ENCODE measurements at places on chromosomes 4 and X. TPM values are rescaled to one million over a fixed set of nuclear protein-coding genes. Genes with fewer than 3 reads are reported as not detected.

DNA sequence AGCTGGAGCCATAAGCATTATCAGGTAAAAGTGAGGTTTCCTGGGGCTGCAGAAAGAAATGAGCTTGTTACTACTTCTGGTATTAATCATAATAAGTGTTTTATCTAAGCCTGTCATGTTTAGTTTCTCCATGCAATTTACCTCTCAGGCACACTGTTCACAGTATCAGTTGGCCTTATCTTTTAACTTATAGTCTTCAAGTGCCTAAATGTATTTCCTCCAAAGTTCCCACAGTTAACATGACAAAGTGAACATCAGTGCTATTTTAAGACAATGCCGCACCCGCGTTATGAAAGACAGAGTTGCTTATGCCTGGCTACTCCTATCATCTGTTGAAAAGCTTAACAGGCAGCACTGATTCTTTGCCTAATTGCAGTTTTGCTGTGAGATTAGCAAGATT lies 408.7 kb upstream of the FAM241A start:
- DNase-seq = no peak

- no peak for DNase-seq
These were observed 17.4 kb upstream of the ARMCX2 start for GRCh38 chrX:101677028-101677427.

GRCh38 chr4:6349896-6350603 lies 80.4 kb downstream of the WFS1 start:
- DNase-seq = no peak

GRCh38 chr4:184324939-184325477 lies 107.3 kb upstream of the ENPP6 start:
- no peak for DNase-seq

DNA sequence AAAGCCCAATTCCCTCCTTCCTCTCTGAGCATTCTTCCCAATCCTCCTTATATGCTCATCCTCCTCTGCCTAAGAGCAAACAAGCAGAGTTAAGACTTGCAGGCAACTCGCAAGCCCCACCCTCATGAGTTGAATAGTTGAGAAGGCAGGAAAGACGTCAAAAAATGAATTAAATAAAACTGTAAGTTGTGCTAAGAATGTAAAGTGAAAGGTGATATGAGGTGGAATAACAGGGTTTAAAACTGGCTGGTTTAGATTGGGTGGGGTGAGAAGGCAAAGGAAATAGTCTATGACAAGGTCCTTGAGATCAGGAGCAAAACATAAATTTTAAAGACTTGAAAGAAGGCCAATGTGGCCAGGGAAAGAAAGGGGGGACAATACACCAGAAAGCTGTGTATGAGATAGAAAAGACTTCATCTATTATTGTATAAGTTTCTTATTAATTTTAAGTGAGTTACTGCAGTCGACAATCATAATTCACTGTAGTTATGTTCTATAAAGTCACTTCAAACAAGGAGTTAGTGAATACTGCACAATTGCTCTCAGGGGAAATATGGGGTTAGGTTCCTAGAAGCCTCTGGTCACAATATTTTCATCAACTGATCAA lies 124.9 kb downstream of the RELL1 start:
- no peak for DNase-seq

DNA sequence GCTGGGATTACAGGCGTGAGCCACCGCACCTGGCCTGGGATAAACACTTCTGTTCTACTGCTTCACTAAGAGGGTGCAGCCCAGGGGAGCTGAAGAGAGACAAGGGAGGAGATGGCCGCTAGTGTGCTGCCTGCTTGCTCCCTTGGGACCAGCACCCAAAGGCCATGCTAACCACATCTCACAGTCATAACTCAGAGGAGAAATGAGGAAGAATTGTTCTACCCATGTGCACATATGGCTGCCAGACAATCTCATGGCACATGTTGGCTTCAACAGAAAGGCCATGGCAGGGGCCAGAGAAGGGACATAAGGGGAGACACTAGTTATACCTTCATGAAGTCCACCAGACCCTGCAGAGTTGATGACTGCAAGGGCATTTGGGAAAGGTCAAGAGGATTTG lies 22.4 kb downstream of the CLDN22 start:
- DNase-seq = no peak

NEK1 gene
- polyA plus RNA-seq = 6.4 TPM

DNA sequence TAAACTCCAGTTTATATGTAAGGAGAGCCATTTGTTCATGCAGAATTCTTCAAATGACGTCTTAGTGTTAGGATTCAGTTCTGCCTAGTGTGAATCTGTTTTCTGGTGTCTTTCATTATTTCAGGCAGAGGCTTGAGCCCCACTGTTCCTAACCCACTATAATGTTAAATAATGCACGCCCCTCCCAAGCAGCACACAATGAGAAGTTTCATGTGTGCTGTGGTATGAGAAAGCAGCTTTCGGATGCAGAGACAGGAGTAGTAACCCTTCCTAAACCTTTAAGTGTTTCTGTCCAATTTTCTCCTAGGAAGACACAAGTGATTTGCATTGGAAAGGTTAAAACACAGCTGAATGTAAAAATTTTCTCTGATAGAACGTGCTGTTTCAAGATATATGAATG lies 54.5 kb downstream of the TRIM2 start:
- no peak for DNase-seq

SGCB gene
- 17.4 TPM for polyA plus RNA-seq

FAM184B gene
- polyA plus RNA-seq = not detected

GRCh38 chr4:121648516-121648915 lies 48.3 kb downstream of the ANXA5 start:
- DNase-seq = no peak

TLR10 gene
- polyA plus RNA-seq = not detected

- DNase-seq = no peak
These were observed 123.6 kb downstream of the RELL1 start for GRCh38 chr4:37562592-37562991.

- peak; percentile 19 for DNase-seq
These were observed 20.3 kb upstream of the HGFAC start for GRCh38 chr4:3421470-3421869.

GRCh38 chr4:7116705-7117104 lies 48.8 kb upstream of the GRPEL1 start:
- no peak for DNase-seq

SRPX gene
- polyA plus RNA-seq = 137 TPM

ALG13 gene
- 11.7 TPM for polyA plus RNA-seq

- peak; percentile 29 for DNase-seq
These were observed 67.2 kb downstream of the ANK2 start for GRCh38 chr4:113116414-113117357.

DNA sequence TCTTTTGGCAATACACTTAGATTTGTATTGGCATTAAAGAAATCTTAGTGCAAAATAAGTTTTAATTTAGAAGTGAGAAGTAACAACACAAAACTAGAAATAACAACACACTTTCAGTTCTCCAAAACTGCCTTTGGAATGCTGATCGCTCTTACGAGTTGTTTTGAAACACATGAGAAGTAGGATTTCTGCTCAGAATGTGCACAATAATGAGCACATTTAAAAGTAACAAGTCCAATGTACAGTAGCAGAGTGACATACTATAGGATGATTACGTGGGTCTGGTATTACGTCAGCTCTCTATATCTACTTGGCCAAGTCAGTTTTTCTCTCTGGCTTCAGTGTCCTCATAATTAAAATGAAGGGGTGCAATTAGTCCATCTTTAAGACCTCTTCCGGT lies 164.8 kb downstream of the CHM start:
- no peak for DNase-seq

GRCh38 chrX:22433292-22434070 lies 160.8 kb downstream of the CBLL2 start:
- peak; percentile 20 for DNase-seq

DNA sequence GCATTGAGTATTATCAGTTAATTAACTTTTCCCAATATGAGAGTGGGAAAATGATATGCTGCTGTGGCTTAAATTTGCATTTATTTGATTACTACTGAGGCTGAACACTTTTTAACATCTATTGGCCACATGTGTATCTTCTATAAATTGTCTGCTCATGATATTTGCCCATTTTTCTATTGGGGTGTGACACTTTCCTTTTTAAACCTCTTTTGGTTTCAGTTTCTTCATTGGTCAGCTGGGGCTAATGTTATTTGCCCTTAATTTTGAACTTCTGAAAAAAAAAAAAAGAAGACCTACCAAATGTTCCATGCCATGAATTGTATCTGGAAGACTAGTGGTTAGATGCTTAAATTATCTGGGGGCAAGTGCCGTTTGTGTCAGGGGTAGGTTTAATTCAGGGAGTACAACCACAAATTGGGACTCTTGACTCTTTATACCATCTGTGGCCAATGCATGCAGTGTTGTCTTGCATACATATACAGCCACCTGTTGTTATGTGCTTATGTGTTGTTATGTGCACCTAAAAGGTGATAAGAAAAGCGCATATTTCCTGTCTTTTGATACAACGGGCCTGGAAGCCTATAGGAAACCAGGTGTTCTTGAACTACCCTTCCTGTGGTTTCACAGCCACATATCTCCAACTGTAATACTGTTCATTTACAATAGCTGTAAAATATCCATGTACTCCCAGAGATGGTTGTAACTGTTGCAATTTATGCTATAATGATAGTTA lies 49.0 kb downstream of the SH2D1A start:
- no peak for DNase-seq

All from heart left ventricle (tissue), 16 donors.